M059J (cell line): ENCODE measurements at places on chromosomes 16 and 17. TPM values are rescaled to one million over a fixed set of nuclear protein-coding genes. Genes with fewer than 3 reads are reported as not detected.

SETD6 gene
- total RNA-seq = 7.5 and 11.0 TPM in 2 replicates

KDM6B gene
- total RNA-seq = 0.59 and 3.2 TPM in 2 replicates

TBC1D3H gene
- total RNA-seq = not detected in 2 replicates

SGCA gene
- not detected in 2 replicates for total RNA-seq

RRAD gene
- total RNA-seq = 3.2 and 9.4 TPM in 2 replicates

TMEM220 gene
- total RNA-seq = 0.32 TPM in 1 of 2 replicates, not detected in the other

SLC38A10 gene
- total RNA-seq = 77.9 and 119 TPM in 2 replicates

CDH13 gene
- total RNA-seq = 51.0 and 61.5 TPM in 2 replicates

HSD17B1 gene
- total RNA-seq = 0.54 TPM in 1 of 2 replicates, not detected in the other

CASKIN1 gene
- not detected in 2 replicates for total RNA-seq

PTX4 gene
- not detected in 2 replicates for total RNA-seq
